Effector memory CD4-positive, alpha-beta T cell (primary cell): ENCODE measurements at places on chromosomes 11 and 22.

DNA sequence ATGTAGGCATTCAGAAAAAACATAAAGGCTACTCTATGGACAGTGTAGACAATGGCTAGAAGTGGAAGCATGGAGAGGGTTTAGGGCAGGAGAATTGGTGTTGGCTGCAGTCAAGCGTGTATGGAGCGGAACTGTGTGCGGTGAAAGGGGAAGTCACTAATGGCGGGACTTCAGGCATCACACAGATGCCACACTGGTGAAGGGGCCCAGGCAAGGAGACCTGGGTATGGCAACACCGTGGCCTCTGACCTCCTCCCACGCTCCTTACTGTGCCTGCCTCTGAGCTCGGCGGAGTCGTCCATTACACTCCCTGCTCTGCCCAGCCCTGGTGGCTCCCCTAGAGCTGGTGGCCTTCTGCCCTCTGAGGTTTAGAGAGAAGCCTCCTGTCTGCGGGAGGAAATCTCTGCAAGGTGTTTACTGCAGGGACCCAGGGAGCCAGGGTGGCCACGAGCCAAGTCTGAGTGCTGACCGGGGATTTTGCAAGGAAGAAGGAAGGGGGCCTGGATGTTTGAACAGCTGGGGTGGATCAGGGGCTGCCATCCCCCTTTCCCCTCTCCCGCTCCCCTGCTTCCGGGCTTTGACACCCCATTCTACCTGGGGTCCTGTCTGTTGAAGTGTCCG is 75.1 kb upstream of the TSPAN18 start:
- no peak overlapping the region for H3K4me3 ChIP-seq
- H3K27me3 ChIP-seq, result no peaks in the 10 kb centered on the region
- H3K4me1 ChIP-seq, result peaks cover 5% of the 10 kb centered on the region
- DNase-seq, result no peak

GRCh38 chr11:17651061-17651460 is 68.3 kb upstream of the MYOD1 start:
- no peaks in the 10 kb centered on the region for H3K4me1 ChIP-seq
- no peak overlapping the region for H3K27ac ChIP-seq
- no peak overlapping the region for H3K4me3 ChIP-seq
- no peak for DNase-seq
- no peaks in the 10 kb centered on the region for H3K36me3 ChIP-seq
- peaks cover 3% of the 10 kb centered on the region for H3K27me3 ChIP-seq

- H3K4me1 ChIP-seq, result no peaks in the 10 kb centered on the region
- H3K27me3 ChIP-seq, result no peaks in the 10 kb centered on the region
- no peak overlapping the region for H3K4me3 ChIP-seq
- H3K27ac ChIP-seq, result no peak overlapping the region
Observed at GRCh38 chr11:76761718-76762355, 21.3 kb upstream of the TSKU start.

DNA sequence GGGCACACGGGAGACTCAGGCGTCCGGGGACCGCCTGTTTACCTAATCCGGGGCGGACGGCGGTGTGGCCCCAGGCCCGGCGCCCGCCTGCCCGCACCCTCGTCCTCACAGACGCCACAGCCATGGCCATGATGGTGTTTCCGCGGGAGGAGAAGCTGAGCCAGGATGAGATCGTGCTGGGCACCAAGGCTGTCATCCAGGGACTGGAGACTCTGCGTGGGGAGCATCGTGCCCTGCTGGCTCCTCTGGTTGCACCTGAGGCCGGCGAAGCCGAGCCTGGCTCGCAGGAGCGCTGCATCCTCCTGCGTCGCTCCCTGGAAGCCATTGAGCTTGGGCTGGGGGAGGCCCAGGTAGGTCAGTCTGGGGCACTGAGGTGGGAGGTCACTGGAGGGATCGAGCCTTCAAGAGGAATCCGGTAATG is 10.0 kb upstream of the RAB1B start:
- H3K27me3 ChIP-seq, result no peaks in the 10 kb centered on the region
- peaks cover 21% of the 10 kb centered on the region for H3K36me3 ChIP-seq
- DNase-seq, result no peak
- peaks cover 14% of the 10 kb centered on the region for H3K4me1 ChIP-seq
- H3K27ac ChIP-seq, result peak overlapping the region; percentile 98
- H3K4me3 ChIP-seq, result peak overlapping the region; percentile 95

GRCh38 chr11:69087811-69088210 is 39.1 kb downstream of the TPCN2 start:
- H3K36me3 ChIP-seq, result peaks cover 8% of the 10 kb centered on the region
- no peak overlapping the region for H3K27ac ChIP-seq
- no peak overlapping the region for H3K4me3 ChIP-seq
- no peaks in the 10 kb centered on the region for H3K27me3 ChIP-seq
- H3K4me1 ChIP-seq, result no peaks in the 10 kb centered on the region

GRCh38 chr11:120564573-120565311 is 53.2 kb downstream of the GRIK4 start:
- no peaks in the 10 kb centered on the region for H3K27me3 ChIP-seq
- H3K4me1 ChIP-seq, result no peaks in the 10 kb centered on the region
- no peak overlapping the region for H3K27ac ChIP-seq
- no peak for DNase-seq
- H3K36me3 ChIP-seq, result no peaks in the 10 kb centered on the region

DNA sequence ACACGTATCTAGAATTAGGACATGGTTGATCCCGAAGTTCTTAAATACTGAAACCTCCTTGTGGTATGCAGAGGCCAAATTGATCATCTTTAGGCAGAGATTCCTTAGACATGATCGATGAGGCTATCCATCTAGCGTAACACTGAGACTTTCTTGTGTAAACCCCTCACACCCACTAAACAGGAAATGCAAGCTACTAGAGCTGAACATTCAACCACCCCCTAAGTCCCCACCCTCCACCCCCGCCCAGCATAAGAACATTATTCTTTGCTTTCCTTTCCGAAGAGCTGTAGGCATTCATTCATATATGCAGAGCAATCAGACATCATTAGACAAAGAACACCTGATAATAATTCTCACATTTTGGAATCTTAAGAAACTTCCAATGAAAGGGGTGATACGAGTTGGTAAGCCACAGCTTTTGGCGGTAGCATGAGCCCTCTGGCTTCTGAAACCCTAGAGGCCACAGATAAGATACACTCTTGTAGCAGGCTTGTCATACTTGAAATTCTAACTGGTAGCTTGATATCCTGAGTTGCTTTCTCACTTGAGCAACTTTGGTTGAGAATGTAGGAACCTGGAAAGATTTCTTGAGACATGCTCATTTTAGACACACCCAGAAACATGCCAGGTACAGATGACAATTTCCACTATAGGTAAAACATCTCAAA is 42.2 kb downstream of the FLI1 start:
- H3K4me1 ChIP-seq, result peaks cover 94% of the 10 kb centered on the region
- no peaks in the 10 kb centered on the region for H3K27me3 ChIP-seq
- H3K4me3 ChIP-seq, result no peak overlapping the region
- H3K27ac ChIP-seq, result peak overlapping the region; percentile 50
- H3K36me3 ChIP-seq, result no peaks in the 10 kb centered on the region

DNA sequence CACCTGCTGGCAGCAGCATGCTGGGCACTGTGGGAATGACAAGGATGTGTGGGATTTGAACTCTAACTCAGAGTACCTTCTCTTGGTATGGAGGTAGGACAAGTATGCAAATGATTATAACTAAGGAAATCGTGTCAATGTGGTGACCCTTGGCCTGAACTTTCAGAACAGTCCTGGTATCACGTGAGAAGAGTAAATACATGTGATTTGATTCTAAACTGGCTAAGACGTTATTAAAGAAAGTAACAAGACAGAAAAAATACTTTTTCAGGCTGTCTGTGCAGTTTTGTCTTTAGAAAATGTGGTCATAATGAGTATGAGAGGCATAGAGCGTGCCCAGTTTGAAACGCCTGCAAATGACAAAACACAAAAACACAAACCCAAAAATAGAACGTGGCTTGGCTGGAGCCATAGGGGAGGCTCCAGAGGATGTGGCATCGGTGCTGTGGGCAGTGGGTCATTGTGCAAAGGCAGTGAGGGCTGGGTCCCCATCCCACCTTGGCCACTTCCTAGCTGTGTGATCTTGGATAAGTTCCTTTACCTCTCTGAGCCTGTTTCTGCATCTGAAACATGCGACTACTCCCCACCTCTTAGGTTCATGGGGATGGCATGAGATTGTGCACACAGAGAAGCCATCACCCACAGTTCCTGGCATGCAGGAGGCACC is 18.4 kb upstream of the IL2RB start:
- no peak overlapping the region for H3K27ac ChIP-seq
- H3K36me3 ChIP-seq, result no peaks in the 10 kb centered on the region

DNA sequence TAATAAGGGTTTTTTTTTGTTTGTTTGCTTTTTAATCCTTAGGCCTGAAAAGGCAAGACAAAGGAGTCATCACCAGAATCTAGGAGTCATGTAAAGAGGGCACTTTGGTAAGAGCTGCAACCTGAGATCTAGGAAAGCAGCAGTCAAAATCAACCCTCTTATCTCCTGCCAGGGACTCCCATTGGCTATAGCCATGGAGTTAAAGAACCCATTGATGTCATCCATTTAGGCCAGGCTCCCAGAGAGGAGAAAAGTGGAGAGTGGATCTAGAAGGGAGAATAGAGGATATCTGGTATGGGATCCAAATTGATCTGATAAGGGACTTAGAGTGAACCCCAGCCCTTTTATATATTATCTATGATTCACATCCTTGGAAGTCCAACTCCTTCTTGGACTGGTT is 35.9 kb downstream of the ZNF215 start:
- DNase-seq, result no peak
- H3K27me3 ChIP-seq, result no peaks in the 10 kb centered on the region
- no peaks in the 10 kb centered on the region for H3K4me1 ChIP-seq
- H3K4me3 ChIP-seq, result no peak overlapping the region
- no peaks in the 10 kb centered on the region for H3K36me3 ChIP-seq

GRCh38 chr11:76185931-76186401 is 20.3 kb downstream of the WNT11 start:
- no peaks in the 10 kb centered on the region for H3K27me3 ChIP-seq

DNA sequence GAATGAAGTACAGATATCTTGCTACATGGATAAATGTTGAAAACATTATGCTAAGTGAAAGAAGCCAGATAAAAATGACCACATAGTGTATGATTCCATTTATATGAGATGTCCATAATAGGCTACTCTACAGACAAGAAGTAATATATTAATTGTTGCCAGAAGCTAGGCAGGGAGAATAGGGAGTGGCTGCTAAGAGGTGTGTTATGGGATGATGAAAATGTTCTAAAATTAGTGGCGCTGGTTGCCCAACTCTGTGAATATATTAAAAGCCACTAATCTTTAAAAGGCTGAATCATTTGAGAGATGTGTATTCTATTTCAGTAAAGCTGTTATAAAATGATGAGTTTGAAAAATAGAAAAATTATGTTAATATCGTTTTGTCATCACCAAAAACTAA is 144.4 kb downstream of the NCAM1 start:
- H3K4me1 ChIP-seq, result no peaks in the 10 kb centered on the region
- no peak for DNase-seq

DNA sequence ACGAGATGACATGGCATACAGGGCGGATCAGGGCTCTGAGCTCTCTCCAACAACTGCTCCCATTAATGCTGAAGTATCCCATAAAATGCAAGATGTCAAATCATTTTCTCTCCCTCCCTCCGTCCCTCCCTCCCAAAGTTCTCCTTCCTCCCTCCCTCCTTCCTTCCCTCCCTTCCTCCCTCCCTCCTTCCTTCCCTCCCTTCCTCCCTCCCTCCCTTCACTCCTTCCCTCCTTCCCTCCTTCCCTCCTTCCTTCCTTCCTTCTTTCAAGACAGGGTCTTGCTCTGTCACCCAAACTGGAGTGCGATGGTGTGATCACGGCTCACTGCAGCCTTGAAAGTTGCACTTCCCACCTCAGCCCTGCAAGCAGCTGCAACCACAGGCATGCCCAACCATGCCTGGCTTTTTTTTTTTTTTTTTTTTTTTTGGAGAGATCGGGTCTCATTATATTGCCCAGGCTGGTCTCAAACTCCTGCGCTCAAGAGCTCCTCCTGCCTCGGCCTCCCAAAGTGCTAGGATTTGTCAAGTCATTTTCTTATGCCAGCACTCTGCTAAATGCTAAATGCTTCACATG is 38.2 kb downstream of the TXN2 start:
- no peaks in the 10 kb centered on the region for H3K36me3 ChIP-seq
- peaks cover 7% of the 10 kb centered on the region for H3K4me1 ChIP-seq
- no peaks in the 10 kb centered on the region for H3K27me3 ChIP-seq
- no peak for DNase-seq
- no peak overlapping the region for H3K4me3 ChIP-seq

GRCh38 chr11:19433367-19433766 is 192.6 kb upstream of the E2F8 start:
- H3K27ac ChIP-seq, result no peak overlapping the region
- no peak overlapping the region for H3K4me3 ChIP-seq
- DNase-seq, result no peak
- H3K27me3 ChIP-seq, result no peaks in the 10 kb centered on the region

DNA sequence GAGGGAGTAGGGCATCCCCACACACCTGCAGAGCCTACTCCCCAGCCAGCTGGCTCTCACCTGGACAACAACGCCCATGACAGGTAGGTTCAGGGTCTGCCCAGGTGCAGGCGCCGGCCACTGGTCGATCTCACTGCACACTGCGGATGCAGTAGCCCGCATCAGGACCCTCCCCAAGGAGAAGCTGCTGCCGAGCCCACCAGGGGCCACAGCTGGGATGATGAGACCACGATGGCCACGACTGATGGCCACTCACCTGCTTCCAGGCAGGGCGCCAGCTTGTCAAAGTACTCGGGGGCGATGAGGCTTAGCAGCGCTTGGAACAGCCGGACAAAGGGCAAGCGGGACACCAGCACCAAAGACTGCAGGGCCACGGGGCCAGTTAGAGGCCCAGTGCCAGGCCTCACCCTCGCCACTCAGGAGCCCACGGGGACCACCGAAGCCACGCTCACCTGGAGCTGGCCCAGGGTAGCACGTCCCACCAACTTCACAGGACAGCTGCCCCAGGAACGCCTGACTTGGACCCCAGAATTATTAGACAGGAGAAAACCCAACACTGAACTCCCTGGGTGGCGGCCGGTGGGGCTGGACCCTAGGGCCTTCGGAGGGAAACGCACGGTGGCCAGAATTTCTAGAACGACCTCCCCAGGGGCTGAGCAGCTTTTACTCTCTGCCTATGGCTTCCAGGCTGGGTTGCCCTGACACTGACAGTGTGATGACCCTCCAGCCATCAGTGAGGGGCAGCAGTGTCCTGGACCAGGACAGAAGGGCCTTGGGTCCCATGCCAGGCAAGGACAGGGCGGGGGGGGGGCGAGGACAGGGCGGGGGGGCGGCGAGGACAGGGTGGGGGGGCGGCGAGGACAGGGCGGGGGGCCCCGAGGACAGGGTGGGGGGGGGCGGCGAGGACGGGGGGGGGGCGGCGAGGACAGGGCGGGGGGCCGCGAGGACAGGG is 8.9 kb upstream of the PLXNB2 start:
- DNase-seq, result no peak
- peaks cover 17% of the 10 kb centered on the region for H3K4me1 ChIP-seq
- no peaks in the 10 kb centered on the region for H3K36me3 ChIP-seq
- no peak overlapping the region for H3K27ac ChIP-seq
- H3K27me3 ChIP-seq, result no peaks in the 10 kb centered on the region

DNA sequence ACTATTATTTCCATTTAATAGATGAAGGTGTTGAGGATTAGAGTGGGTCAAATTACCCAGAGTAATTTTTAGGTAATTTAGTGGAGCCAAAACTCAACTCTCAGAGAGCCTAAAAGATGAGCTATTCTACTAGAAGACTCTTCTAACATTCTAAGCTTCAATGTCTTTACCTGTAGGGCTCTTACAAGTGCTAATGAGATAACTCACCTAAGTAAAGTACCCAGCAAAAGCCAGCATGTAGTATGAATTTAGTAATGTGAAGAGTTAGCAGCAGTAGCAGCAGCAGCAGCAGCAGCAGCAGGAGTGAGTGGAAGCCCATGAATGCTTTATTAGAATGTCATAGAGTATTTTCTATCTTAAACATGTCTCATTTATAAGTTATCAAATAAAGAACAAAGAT is 1239.2 kb downstream of the FAM181B start:
- no peaks in the 10 kb centered on the region for H3K36me3 ChIP-seq
- H3K4me1 ChIP-seq, result no peaks in the 10 kb centered on the region
- H3K27ac ChIP-seq, result no peak overlapping the region

- H3K27me3 ChIP-seq, result no peaks in the 10 kb centered on the region
- H3K27ac ChIP-seq, result no peak overlapping the region
- H3K4me1 ChIP-seq, result no peaks in the 10 kb centered on the region
- no peak for DNase-seq
Observed at GRCh38 chr22:45846952-45847351, 130.0 kb downstream of the WNT7B start.
